Renal cortex interstitium (tissue), 15 donors: ENCODE measurements at places on chromosomes 2 and 18. TPM values are rescaled to one million over a fixed set of nuclear protein-coding genes. Genes with fewer than 3 reads are reported as not detected.
A peak's percentile ranks its signal among the peaks of the same experiment; 100 is the strongest.

- DNase-seq = no peak
Measured at GRCh38 chr2:176668912-176669311, 399.7 kb downstream of the MTX2 start.

DNA sequence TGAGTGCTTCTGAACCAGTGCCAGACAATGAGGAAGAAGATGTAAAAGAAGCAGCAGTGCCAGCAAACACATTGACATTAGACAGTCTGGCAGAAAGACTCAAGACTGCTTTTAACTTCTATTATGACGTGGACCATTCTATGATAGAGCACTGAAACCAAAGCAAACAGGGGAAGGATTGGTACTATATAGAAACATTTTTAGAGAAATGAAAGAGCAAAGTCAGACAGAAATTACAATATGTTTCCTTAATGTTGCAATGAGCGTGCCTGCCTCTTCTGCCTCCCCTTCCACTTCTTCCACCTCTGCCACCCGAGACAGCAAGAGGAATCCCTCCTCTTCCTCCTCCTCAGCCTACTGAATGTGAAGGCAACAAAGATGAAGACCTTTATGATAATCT lies 39.7 kb downstream of the DHX57 start:
- no peak for DNase-seq

GRCh38 chr18:21739604-21740537 lies 721 bp upstream of the MIB1 start:
- DNase-seq = no peak

DNA sequence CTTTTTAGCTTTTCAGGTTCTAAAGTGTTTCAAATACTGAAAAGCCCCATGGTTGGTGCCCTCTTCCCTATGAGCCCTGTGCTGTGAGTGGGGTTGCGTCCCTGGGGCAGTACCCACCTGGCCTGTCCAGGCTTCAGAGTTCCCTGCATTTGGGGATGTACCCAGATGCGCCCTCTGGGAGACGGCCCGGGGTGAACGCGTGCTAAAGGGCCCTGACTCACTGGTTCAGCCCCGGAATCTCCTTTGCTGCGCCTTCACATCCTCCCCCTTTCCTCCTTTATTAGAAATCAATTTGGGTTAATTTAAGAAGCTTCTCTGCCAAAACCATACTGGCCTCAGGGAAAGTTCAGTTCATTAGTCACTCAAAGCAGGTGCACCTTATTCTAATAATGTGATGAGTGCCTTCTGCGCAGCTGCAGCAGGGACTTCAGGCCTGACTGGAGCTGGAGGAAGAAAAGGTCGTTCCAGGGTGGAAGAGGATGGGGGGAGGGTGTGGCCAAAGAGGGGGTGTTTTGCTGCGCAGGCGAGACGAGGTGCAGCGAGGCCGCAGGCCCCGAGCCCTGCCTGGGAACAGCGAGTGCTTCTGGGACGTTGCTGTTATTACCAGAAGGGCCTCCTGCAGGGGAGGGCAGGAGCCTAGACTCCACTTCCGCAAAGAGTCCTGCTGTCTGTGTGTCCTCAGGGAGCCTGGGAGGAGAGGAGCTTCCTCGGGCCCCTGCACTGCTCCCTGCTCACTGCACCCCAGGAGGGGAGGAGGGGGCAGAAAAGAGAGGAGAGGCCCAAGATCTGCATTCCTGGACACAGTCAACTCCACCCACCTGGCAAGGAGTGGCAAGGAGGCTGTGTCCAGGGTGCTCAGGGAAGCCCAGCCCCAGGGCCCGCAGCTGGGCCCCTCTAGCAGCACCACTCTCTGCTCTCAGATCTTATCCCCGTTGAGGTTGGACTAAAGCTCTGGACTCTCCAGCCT lies 223.2 kb upstream of the PXDN start:
- DNase-seq = peak; percentile 53

- DNase-seq = no peak
Measured at GRCh38 chr2:59149271-59149670, 908.1 kb upstream of the FANCL start.

- no peak for DNase-seq
Measured at GRCh38 chr2:220562375-220563140, 935.1 kb downstream of the SLC4A3 start.

DNA sequence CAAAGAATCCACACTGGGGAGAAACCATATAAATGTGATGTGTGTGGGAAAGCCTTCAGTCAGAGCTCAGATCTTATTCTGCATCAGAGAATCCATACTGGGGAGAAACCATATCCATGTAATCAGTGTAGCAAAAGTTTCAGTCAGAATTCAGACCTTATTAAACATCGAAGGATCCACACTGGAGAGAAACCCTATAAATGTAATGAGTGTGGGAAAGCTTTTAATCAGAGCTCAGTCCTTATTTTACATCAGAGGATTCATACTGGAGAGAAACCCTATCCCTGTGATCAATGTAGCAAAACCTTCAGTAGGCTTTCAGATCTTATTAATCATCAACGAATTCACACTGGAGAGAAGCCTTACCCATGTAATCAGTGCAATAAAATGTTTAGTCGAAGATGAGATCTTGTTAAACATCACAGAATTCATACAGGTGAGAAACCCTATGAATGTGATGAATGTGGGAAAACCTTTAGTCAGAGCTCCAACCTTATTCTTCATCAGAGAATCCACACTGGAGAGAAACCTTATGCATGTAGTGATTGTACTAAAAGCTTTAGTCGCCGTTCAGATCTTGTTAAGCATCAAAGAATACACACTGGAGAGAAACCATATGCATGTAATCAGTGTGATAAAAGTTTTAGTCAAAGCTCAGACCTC lies 16.7 kb upstream of the ZSCAN30 start:
- no peak for DNase-seq

The NOSTRIN gene
- polyA plus RNA-seq = 37.0 TPM

The MBP gene
- polyA plus RNA-seq = 18.5 TPM

The NAT8 gene
- 28.2 TPM for polyA plus RNA-seq

The CNDP2 gene
- 275 TPM for polyA plus RNA-seq

The KCNJ3 gene
- polyA plus RNA-seq = 7.1 TPM

The PIEZO2 gene
- 13.6 TPM for polyA plus RNA-seq
